ENCODE measurements at places on chromosomes 7 and 10.

DNA sequence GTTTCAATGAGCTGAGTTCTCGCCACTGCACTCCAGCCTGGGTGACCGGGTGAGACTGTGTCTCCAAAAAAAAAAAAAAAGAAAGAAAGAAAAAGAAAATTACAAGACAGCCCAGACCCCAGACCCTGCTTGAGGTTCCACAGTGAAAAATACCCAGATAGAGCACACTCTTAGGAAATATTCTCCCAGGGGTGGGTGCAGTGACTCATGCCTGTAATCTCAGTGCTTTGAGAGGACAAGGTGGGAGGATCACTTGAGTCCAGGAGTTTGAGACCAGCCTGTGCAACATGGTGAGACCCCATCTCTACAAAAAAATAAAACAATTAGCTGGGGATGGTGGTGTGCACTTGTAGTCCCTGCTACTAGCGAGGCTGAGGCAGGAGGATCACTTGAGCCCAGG, 41.1 kb upstream of the GTF2IRD1 start:
- DNase-seq = no peak

GRCh38 chr10:89861584-89862301, 160.4 kb downstream of the KIF20B start:
- peak; percentile 12 for DNase-seq

GRCh38 chr7:2564970-2565540, 6.3 kb downstream of the IQCE start:
- DNase-seq = no peak

DNA sequence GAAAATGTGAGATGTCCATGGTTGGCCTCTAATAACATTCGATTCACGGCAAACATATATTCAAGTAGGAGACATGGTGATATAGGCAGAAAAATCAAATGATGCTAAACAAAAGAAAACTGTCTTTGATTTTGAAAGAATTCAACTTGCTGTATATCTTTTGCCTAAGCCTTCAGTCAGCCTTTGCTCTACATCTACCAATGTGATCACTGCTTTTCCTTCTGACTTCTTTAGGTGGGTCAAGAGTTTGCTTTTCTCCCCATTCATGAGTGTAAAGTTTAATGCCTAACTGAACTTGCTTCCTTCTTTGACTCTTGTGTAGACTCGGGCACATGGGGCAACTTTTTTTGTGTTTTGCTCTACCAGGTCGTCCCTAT, 417 bp upstream of the HIF1AN start:
- DNase-seq = peak; percentile 84

GRCh38 chr10:123624086-123624485, 42.1 kb upstream of the GPR26 start:
- DNase-seq = no peak

- DNase-seq = no peak
Observed at GRCh38 chr10:123580426-123580825, 85.7 kb upstream of the GPR26 start.

DNA sequence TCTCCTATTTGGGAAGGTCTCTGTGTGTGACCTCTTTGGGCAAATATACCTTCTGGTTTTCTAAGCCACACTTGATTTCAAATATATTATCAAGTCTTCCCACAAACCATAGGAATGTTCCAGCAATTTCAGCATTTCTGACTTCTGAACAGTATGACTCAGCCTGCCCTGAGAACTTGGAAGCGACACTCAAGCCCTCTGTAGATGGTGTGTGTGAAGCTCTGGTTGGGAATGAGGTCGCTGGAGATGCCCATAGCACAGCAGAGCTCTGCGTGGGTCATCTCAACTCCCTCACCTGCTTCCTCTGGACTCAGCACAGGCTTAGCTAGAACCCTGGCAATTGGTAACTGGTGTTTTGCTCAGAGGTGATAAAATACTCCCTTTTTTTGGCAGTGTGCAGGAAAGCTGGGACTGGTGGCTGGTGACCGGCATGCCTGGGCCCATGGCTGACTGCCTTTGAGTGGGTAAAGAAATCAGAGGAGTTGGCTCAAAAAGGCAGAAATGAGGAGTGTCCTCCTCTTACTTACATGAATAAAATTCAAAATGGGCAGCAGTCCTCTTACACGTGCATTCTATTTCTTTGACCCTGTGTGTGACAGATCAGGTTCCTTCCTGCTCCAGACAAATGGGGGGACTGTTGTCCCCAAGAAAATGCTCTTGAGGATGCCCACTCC, 87.5 kb upstream of the NRP1 start:
- DNase-seq = no peak

DNA sequence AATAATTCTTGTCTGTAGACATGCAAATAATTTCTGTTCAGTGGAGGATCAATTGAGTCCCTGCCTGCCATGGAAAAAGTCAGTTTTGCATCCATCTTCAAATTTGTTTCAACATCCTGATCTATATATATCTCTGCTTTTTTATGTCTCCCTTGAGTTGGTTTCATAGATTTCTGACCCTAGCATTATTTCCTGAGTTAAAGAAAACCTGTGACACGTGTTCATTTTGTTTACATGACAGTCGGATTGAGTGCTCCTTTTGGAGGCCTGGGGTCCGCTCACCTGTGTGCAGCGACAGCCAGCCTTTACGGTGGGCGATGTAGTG, 674 bp downstream of the MRPS24 start:
- DNase-seq = no peak

GRCh38 chr10:128258421-128258976, 132.3 kb upstream of the MKI67 start:
- no peak for DNase-seq

GRCh38 chr7:126574276-126575250, 678.2 kb downstream of the GRM8 start:
- DNase-seq = peak; percentile 38

DNA sequence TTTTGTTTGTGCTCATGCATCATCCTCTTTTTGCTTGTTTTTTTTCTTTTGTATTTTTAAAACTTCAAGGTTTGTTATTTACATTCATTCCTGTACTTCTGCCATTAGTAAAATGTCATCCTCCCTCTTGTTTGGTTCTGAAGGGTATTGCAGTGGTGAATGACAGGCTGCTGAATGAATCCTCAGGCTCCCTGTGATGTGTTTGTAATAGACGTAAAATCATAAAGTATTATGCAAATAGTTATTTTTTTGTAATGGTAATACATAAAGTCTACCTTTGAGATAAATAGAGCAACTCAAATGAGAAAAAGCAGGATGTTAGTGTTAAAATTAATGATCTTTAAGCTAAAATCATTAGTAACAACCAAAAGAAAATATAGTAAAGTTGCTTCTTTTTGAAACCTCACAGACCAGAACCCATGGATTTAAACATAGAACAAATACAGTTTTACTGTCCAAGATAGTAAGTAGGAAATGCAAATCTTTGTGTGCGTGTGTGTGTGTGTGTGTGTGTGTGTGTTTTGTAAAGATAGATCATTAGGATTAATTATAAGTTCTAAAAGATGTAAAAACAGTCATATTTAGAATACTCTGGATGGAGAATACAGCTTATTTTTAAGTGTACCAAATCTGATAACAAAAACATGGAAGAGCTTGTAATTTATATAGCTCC, 4.5 kb downstream of the GLCCI1 start:
- no peak for DNase-seq

DNA sequence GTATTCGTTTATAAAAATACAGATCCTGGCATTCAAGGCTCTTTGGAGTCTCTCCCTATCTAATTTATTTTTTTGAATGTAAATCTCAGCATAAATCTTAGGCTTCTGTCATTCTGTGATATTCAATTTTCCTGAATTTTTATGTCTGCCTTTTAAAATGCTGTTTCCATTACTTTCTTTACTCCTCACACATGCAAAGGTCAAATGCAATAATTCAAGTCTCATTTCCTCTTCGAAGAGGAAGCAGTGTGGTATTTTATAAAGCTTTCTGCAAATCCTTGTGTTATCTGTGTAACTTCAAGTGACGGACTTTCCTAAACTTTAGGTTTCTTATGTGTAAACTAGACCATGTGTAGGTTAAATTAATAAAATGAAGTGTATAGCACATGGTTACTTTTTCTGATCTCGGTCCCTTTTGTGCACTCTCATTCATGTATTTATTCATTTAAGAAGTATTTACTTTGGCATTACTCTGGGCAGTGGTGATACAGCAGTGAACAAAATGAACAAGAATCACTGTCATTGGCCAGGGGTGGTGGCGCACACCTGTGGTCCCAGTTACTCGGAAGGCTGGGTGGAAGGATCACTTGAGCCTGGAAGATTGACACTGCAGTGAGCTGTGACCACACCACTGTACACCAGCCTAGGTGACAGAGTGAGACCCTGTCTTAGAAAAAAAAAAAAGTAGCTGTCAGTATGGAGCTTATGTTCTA, 332.2 kb downstream of the EXOC4 start:
- DNase-seq = no peak

GRCh38 chr7:124101173-124101768, 68.4 kb upstream of the TMEM229A start:
- no peak for DNase-seq

DNA sequence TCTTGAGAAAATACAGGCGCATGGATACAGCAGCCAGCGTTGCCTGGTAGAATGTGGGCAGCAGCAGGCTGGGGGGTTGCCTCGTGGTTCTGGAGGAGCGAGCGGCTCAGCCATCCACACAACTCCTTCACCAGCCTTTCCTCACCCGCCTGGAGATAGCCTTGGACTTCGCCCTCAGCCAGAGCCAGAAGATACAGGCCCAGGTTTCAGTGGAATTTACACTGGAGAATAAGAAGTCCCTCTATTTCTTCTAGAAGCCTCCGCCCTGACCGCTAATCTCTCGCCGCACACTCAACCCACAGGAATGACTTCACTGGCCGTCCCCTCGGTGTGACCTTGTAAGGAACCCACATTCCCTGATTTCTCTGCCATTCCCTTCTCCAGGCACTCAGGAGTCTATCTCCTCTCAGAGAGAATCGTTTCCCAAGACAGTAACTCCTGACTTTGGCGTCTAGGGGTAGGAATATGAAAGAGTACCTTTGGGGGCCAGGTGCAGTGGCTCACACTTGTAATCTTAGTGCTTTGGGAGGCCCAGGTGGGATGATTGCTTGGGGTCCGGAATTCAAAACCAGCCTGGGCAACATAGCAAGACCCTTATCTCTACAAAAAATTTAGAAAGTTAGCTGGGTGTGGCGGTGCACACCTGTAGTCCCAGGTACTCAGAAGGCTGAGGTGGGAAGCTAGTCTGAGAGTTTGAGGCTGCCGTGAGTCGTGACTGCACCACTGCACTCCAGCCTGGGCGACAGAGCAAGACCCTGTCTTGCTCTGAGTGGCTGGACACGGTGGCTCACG, 52.0 kb upstream of the ECHDC3 start:
- no peak for DNase-seq

DNA sequence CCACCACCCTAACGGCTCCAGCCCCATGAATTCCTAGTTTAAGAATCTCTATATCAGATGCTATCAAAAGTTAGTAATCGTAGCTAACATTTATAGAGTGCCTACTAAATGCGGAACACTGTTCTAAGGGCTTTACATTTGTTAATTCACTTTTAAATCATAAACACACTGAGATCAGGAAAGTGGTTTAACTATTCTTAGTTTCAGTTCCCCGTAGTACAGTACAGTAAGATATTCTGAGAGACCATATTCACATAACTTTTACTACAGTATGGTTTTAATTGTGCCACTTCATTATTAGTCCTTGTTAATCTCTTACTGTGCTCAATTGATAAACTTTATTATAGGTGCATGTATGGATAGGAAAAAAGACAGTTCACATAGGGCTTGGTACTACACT, 22.5 kb downstream of the SYPL1 start:
- DNase-seq = no peak

DNA sequence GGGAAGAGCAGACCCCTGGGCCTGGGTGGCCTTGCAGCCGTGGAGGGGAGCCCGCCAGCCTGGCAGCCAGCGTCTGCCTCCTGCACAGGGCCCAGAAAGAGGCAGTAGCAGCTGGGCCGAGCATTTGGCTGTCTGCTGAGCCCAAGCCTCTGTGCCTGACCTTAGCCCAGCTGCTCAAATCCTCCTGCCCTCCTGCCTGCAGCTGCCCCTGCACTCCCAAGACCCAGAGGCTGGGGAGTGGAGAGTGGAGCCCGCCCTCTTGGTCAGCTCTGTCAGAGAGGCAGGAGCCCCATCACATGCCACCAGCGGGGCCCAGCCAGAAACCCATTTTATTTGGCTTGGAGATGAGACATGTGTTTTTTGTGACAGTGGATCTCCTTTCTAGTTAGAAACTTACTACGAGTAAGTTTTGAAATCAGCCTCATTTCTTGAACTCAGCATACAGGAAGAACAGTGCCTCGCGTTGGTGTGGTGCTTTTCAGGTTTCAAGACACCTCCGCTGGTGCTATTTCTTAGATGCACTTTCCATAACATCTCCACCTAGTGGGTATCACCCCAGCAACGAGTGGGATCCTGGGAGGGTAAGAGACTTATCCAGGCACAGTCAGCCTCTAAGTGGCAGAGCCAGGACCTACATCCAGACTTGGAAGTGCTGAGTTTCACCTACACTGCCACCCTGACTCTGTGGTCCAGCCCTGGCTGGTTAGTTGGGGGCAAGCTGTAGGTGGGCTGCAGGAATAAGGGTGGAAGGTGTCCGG, 477.1 kb downstream of the RPS24 start:
- no peak for DNase-seq

DNA sequence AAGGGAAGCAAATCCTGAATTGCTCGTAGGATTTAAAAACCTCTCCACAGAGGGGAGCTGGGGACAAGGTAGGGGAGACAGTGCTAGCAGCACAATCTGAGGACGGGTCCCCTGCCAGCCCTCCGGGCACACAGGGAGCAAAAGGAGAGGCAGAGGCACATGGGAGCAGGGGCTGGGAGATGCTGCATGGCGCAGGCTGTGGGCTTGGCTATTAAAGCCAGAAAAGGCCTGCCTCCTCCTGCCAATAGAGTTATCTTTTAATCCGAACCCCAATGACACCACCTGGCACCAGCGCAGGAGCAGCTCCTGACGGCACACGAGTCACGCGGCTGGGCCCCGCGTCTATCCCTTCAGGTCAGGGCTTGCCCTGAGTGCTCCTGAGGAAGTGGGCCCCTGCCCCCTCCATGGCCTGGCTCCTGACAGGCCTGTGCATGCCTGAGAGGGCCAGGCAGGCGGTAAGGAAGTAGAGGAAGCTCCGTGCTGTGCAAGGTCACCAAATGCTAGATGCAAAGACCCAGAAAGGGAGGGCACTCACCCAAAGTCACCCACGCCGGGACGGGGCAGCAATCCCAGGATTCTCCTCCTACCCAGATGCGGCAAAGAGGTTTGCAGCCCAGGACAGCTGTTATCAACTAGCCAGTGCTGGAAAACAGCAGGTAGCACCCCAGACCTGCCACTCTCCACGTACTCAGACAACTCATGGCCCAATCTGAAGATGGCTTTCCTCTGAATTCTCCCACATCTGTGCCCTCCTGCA, 28.1 kb downstream of the DLG5 start:
- peak; percentile 94 for DNase-seq

DNA sequence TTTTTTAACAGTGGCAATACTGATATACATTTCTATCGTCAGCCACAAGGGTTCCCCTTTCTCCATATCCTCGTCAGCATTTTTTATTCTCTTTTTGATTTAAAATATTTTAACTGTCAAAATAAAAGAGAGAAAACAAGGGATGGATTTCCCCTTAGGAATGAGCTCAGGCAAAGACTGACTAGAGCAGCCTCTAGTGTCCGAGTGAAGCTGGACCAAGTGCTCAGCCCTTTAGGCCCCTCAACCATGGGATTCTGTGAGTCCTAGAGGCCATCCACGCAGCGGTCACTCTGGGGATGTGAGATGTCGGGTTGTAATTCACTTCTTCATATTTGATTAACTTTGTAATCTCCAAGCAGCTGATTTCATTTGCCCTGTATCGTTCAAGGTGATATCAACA, 137.4 kb upstream of the RNF32 start:
- no peak for DNase-seq

- no peak for DNase-seq
Observed at GRCh38 chr10:89707372-89707771, 6.0 kb downstream of the KIF20B start.

GRCh38 chr10:64115908-64116643, 594.9 kb downstream of the REEP3 start:
- DNase-seq = peak; percentile 37
